Mesothelial cell of epicardium (in vitro differentiated cells): ENCODE measurements at places on chromosomes 2 and 18. TPM values are rescaled to one million over a fixed set of nuclear protein-coding genes. Genes with fewer than 3 reads are reported as not detected.

Gene PTPN2
- total RNA-seq = 37.0 to 38.7 TPM (median 38.1 TPM) in 3 replicates

Gene HOXD9
- 0.93 to 1.2 TPM (median 1.1 TPM) in 3 replicates for total RNA-seq

Gene DNMT3A
- 210 to 219 TPM (median 215 TPM) in 3 replicates for total RNA-seq

Gene ARHGAP15
- total RNA-seq = 0.34 to 0.51 TPM (median 0.38 TPM) in 3 replicates

Gene CAPN10
- 58.3 to 60.3 TPM (median 58.6 TPM) in 3 replicates for total RNA-seq

Gene NDC80
- total RNA-seq = 13.4 to 16.1 TPM (median 15.0 TPM) in 3 replicates

Gene NPHP1
- total RNA-seq = 3.8 to 5.3 TPM (median 5.1 TPM) in 3 replicates

Gene FOXD4L1
- 0.16 to 0.50 TPM (median 0.49 TPM) in 3 replicates for total RNA-seq

Gene EVA1A
- total RNA-seq = 9.3 to 12.0 TPM (median 11.5 TPM) in 3 replicates

Gene ASB18
- not detected in 3 replicates for total RNA-seq

Gene CPLX4
- not detected in 3 replicates for total RNA-seq

Gene CDK15
- 6.8 to 7.3 TPM (median 7.2 TPM) in 3 replicates for total RNA-seq

Gene RIT2
- 0.57 TPM in 1 of 3 replicates, not detected in the others for total RNA-seq

Gene PRLH
- total RNA-seq = not detected in 3 replicates

Gene CACNB4
- 3.3 to 4.1 TPM (median 3.5 TPM) in 3 replicates for total RNA-seq

Gene VWA3B
- total RNA-seq = not detected in 3 replicates

Gene GNAL
- 12.0 to 12.6 TPM (median 12.1 TPM) in 3 replicates for total RNA-seq

Gene TUBB8B
- total RNA-seq = 0.31 to 0.32 TPM in 2 of 3 replicates, not detected in the other

Gene DOK6
- total RNA-seq = 3.9 to 5.1 TPM (median 4.9 TPM) in 3 replicates

Gene EN1
- 17.7 to 18.3 TPM (median 17.9 TPM) in 3 replicates for total RNA-seq

Gene TIA1
- total RNA-seq = 411 to 439 TPM (median 428 TPM) in 3 replicates

Gene ATP6V1C2
- 0.09 to 0.27 TPM (median 0.27 TPM) in 3 replicates for total RNA-seq

Gene POTEJ
- not detected in 3 replicates for total RNA-seq

Gene HAAO
- 23.3 to 25.7 TPM (median 25.0 TPM) in 3 replicates for total RNA-seq

Gene LOXHD1
- 0.07 to 0.14 TPM in 2 of 3 replicates, not detected in the other for total RNA-seq

Gene XIRP2
- 0.07 TPM in 1 of 3 replicates, not detected in the others for total RNA-seq

Gene AKAIN1
- not detected in 3 replicates for total RNA-seq

Gene IMPACT
- total RNA-seq = 46.5 to 54.0 TPM (median 52.2 TPM) in 3 replicates

Gene ADCY3
- 38.6 to 42.4 TPM (median 41.3 TPM) in 3 replicates for total RNA-seq

Gene CAD
- 74.4 to 82.5 TPM (median 80.5 TPM) in 3 replicates for total RNA-seq

Gene RTP5
- not detected in 3 replicates for total RNA-seq

Gene MC4R
- not detected in 3 replicates for total RNA-seq

Gene INPP1
- 18.4 to 20.6 TPM (median 20.3 TPM) in 3 replicates for total RNA-seq
